Hippocampal formation (tissue), 2 donors: ENCODE measurements at places on chromosomes 3 and 15.
A peak's percentile ranks its signal among the peaks of the same experiment; 100 is the strongest.

- DNase-seq: no peak
Observed at GRCh38 chr3:151400341-151400740, 15.8 kb upstream of the P2RY12 start.

DNA sequence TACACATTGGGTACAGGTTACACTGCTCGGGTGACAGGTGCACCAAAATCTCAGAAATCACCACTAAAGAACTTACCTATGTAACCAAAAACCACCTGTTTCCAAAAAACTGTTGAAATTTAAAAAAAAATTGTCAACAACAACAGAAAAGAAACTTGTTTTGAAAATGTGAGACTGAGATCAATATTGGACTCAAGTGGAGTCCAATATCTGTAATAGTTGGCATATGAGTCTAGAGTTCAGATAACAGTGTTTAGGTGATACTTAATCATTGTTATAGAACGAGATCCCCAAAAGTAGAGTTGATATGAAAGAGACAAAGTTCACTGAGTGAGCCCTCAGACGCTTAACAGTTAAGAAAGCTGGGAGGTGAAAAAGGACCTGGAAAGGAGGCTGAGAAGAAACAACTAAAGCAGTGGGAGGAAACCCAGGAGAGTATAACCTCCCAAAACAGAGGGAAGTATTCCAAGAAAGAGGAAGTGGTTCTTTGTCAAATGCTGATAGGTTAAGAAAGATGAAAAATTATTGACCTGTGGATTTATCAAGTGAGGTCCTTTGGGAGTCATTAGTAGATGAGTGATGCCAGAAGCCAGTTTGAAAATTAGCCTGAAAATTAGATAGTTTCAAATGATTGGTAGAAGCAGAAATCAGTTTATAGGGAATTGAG, 388.6 kb upstream of the DPH6 start:
- no peak for DNase-seq

- DNase-seq: no peak
Observed at GRCh38 chr15:77895742-77896141, 181.8 kb downstream of the TBC1D2B start.

- DNase-seq: no peak
Observed at GRCh38 chr3:154236331-154236730, 88.0 kb downstream of the DHX36 start.

DNA sequence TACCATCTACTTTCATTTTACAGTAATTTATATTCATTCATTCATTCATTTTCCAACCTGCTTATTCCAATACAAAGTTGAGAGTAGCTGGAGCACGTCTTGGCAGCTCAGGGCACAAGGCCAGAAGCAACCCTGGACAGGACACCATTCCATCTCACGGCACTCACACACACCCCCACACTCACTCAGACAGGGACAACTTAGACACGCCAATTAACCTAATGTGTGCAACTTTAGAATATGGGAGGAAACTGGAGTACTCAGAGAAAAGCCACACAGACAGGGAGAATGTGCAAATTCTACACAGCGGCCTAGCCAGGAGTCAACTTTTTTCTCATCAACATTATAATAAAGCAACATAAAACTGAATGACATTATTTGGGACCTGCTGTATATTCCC, 46.7 kb downstream of the IGF2BP2 start:
- DNase-seq: no peak

- no peak for DNase-seq
Observed at GRCh38 chr15:35674873-35675781, 129.2 kb upstream of the DPH6 start.

DNA sequence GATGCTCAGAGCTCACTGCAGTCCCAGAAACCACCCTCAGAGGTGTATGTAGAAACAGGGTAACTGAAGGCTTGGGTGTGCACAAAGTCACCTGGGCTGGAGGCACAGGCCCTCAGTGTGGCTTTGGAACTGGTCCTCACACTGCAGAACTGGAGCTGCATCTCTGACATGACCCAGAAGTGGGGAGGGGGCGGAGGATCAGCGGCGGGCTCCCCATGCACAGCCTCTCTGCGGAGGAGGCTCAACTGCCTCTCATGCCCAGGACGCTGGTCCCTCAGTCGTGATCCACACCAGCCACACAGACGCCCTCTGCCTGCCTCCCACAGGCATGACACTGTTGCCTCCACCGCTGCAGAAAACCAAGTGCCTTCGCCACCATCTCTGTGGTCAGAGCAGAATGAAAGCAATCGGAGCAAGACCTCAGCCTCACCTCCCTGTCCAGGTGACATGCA, 73.7 kb downstream of the TM2D3 start:
- peak; percentile 52 for DNase-seq

GRCh38 chr3:174776123-174776522, 83.0 kb upstream of the NAALADL2 start:
- DNase-seq: no peak

GRCh38 chr3:8760091-8760490, 9.3 kb downstream of the OXTR start:
- DNase-seq: no peak

GRCh38 chr3:79947957-79948356, 180.2 kb upstream of the ROBO1 start:
- DNase-seq: no peak
